ENCODE measurements at places on chromosomes 6 and 20. TPM values are rescaled to one million over a fixed set of nuclear protein-coding genes. Genes with fewer than 3 reads are reported as not detected.

RBM12 gene
- 40.0 TPM for total RNA-seq

DNA sequence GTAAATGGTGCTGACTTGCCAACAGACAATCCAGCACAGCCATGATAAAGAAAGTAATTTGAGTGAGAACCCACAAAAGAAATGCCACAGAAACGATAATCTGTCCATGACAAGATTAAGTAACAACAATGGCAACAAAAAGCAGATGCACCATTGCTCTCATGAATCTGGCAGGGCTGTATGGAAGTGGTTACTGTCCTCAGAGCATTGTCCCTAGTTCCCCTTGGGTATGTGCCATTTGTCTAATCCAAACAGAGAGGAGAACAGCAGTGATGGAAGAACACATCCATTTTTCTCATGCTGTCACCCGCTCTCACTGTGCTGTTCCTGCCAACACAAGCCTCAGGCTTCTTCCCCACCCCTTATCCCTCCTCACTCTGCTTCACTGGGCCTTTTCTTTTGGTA lies 65.8 kb downstream of the REV3L start:
- no peak for DNase-seq

GRCh38 chr6:74742793-74743508 lies 462.9 kb downstream of the COL12A1 start:
- DNase-seq = peak; percentile 20

TAF8 gene
- total RNA-seq = 10.5 TPM

Measured in bronchial epithelial cell (primary cell).